Activated T-cell treated with anti-CD3 and anti-CD28 coated beads for 24 hours (primary cell): ENCODE measurements at places on chromosomes 7 and 10.
A peak's percentile ranks its signal among the peaks of the same experiment; 100 is the strongest.

DNA sequence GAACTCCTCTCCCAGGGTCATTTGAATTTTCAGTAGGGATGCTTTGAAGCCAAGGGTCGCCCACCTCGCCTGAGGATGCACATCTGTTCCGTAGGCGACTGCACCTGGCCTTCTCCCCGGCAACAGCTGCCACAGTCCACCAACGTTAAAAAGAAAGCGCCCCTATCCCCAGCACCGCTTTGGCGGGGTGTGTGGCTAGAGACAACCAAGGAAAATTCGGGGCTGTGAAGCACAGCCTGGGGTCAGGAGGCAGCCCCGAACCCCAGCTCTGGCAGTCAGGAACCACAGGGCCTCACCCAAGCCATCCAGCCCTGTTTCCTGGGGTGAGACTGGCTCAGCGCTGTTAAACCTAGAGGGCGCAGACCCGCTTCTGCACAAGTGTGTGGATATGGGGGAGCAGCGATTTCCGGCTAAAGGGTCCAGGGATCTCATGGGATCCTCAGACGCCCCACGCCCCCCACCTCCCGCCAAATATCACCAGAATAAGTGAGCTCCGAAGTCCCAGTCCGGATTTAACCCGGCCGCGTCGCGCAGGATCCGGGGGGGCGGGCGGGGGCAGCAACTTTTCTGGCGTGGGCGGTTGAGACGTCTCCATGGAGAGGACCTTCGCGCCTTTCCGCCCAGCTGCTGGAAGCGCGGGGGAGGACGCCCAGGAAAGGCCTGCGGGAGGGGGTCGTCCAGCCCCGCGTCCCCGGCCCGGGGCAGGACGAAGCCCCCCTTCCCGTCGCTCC, 822 bp downstream of the ZC3HAV1L start:
- DNase-seq = peak; percentile 28

GRCh38 chr7:55438085-55438756, 73.1 kb downstream of the LANCL2 start:
- DNase-seq = no peak

DNA sequence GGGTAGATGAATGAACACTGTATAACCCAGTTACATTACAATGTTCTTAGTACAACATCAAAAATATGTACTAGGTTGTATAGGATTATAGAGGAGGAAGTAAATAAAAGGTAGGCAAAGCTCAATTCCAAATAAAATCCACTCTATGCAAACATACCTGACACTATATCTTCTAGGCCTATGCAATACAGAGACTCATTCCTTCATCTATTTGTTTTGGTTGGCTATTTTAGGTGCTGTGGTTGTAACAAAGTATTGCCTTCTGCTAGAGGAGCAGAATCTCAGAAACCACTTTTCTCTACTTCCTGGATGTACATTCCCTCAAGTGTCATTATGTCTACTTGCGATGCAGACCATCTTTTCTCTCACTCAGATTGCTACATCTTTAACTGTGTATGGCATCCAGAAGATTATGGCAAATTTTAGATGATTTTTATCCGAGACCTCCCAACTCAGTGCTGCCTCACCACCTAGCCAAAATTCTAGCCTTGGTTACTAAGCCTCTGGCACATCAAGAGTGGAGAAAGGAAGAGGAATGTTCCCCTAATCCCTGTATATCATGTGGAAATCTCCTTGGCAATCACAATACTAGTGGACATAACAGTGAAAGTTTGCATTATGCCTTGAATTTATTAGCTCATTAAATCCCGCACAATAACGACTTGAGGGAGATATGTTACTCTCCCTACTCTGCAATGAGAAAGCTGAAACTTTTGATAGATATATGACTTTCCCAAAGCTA, 5.5 kb upstream of the TFPI2 start:
- no peak for DNase-seq

- DNase-seq = no peak
Observed at GRCh38 chr7:42071372-42072261, 165.4 kb downstream of the GLI3 start.

- no peak for DNase-seq
Observed at GRCh38 chr10:26361971-26362370, 76.2 kb upstream of the APBB1IP start.

DNA sequence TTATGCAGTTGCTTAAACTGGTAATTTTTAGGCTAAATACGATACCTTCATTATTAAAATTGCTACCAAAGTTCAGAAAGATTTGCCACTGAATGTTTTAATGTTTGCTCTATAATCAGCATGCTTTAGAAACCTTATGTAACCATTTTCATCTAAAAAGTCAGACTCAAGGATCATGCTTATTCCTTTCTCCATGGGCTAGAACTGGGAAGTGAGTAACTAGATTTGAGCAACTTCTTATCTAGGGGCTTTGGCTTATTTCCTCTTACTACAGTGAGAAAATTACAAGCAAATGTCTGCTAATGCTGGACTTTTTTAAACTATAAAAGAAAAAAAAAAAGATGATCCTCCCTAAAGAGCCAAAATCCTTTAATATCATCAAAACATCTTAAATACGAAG, 215.9 kb downstream of the CRPPA start:
- no peak for DNase-seq

- DNase-seq = no peak
Observed at GRCh38 chr10:52326382-52326781, 12.3 kb downstream of the DKK1 start.

DNA sequence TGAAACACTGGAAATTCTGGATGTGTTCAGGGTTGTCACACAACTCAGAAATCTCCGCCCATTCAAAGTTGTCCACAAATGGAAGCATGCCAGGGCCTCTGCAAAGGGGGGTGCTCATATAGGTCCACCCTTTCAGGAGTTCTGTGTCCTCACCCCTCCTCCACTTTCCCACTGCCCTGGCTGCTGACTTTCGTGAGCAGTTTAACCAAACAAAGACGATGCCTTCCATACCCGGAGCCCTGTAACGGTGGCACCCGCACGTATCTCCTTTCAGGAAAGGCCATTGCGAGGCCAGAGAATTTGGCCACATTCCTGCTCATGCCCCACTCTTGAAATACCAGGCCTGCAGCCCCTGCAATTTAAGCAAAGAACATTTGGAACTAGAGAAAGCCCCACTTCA, 1.4 kb downstream of the CPXM2 start:
- DNase-seq = no peak

DNA sequence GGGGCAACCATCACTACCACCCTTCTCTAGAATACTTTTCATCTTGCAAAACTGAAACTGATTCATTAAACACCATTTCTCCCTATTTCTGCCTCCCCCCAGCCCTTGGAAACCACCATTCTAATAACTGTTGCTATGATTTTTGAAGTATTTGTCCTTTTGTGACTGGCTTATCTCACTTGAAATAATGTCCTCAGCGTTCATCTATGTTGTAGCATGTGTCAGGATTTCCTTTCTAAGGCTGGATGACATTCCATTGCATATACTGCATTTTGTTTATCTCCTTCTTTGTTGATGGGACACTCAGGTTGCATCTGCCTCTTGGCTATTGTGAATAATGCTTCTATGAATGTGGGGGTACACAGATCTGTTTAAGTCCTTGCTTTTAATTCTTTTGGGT, 327.6 kb upstream of the ZNF32 start:
- DNase-seq = no peak

DNA sequence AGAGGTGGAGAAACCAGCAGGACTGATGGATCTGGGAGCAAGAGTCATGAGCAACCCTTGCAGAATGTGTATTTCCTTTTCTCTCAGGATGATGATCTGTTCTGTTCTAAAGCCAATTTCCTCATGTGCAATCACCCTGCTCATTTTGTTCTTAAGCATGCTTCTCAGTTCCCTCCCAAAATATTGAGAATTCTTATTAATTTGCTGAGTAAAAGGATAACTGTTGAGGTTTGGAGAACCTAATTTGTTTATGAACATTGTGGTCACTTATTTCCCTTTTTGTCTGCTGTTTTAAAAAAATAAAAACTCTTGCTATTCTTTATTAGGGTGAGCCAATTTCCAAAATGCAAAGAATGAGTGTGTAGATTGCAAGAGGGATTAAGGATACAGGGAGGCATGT, 106.8 kb downstream of the APBB1IP start:
- no peak for DNase-seq

GRCh38 chr7:22330903-22331302, 26.1 kb downstream of the RAPGEF5 start:
- no peak for DNase-seq

GRCh38 chr10:111146025-111146640, 69.3 kb downstream of the ADRA2A start:
- no peak for DNase-seq

DNA sequence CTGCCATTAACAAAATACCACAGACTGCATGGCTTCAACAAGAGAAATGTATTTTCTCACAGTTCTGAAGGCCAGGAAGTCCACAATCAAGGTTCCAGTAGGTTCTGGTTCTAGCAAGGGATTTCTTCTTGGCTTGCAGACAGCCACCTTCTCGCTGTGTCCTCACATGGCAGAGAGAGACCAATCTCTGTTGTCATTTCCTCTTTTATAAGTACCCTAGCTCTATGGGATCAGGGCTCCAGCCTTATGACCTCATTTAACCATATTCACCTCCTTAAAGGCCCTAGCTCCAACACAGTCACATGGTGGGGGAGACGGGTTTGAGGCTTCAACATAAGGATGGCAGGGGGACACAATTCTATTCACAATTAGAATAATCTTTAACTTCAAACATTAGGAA, 23.6 kb downstream of the ABI1 start:
- DNase-seq = no peak

- DNase-seq = peak; percentile 58
Observed at GRCh38 chr7:155198901-155199845, 98.5 kb upstream of the INSIG1 start.

DNA sequence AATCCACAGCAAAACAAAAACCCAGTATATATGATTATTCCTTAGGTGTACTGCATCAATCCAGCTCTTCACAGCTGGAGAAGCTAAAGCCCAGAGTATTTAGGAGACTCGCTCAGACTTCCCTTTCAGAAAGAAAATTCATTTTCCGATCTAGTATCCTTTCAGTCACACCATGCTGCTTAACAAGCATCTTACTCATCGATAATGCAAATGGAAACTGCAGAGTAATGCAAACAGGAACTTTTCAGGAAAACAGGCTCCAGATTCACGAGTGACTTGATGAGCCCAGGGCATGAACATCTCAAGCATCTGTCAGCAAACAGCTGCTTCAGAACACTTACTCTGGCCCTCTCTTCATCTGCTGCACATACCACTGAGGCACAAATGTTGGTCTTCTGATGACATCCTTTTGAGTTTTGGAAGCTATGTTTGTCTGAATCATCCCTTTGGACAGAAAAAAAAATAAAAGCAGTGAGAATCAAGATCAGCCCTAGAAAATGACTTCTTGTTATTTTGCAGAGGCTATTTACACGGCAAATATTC, 24.9 kb upstream of the ZC3HAV1L start:
- DNase-seq = no peak

DNA sequence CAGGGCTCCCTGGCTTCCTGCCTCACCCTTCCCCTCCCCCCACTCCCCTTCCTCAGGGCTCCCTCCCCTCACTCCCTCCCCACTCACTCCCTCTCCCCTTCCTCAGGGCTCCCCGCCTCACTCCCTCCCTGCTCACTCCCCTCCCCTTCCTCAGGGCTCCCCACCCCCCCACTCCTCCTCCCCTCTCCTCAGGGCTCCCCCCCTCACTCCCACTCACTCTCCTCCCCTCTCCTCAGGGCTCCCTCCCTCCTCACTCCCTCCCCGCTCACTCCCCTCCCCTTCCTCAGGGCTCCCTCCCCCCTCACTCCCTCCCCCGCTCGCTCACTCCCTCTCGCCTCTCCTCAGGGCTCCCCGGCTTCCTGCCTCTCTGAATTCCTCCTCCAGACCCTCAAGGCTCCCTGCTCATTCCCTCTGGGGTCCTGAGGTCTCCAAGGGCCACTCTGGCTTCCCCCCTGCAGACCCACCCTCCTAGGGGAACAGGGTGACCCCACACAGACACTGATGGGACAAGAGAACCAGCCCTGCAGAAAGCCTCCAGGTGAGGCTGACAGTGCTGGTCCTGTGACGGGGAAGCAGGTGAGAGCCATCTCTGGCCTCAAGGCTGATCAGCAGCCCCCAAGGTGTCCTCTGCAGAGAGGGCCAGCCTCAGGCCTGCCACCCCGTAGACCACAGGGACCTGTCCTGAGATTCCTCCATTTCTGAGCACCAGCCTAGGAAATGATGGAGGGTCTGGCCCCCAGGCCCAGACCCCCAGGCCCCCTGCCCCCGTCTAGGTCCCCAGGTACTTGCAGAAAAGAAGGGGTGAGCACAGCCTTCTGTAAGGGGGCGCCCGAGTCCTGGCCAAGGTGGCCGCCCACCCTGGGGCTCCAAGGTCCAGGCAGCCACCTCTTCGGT, 47.2 kb downstream of the PWWP2B start:
- DNase-seq = no peak

GRCh38 chr10:30803892-30804322, 174.4 kb upstream of the LYZL2 start:
- DNase-seq = no peak

GRCh38 chr7:135959646-135960363, 17.4 kb downstream of the MTPN start:
- no peak for DNase-seq

DNA sequence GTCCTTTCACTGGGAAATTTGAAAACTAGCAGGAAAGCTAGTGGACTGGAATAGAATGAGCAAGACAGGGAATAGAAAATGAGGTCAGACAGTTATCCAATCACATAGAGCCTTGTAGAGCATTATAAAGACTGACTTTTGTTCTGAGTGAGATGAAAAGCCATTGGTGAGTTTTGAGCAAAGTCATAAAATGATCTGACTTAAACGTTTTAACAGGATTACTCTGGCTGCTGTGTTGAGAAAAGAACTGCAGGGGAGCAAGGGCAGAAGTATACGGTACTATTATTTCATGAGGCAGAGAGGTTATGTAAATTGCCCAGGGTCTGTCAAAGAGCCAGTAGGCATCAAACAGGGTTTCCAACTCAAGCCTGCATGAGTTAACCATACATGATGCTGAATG, 393.4 kb downstream of the TFEC start:
- no peak for DNase-seq

GRCh38 chr10:120607016-120607709, 150.1 kb downstream of the PLPP4 start:
- DNase-seq = no peak

- DNase-seq = no peak
Observed at GRCh38 chr10:7397049-7398035, 13.5 kb downstream of the SFMBT2 start.

DNA sequence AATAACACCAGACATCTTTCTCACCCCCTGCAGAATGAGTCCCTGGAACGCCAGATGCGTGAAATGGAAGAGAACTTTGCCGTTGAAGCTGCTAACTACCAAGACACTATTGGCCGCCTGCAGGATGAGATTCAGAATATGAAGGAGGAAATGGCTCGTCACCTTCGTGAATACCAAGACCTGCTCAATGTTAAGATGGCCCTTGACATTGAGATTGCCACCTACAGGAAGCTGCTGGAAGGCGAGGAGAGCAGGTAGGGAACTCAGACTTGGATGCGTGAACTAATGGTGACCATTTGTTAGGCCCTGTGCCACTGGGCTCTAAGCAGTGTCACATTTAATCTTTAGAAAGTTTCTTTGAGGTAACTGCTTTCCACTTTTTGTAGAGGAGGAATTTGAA, 7.1 kb downstream of the VIM start:
- no peak for DNase-seq
